Activated CD4-positive, alpha-beta T cell treated with anti-CD3 and anti-CD28 coated beads, Interleukin-10, Interleukin-2, amounts not matched to agents 100 ng/mL and 50 ng/mL, durations not matched to agents 16 hours and 8 hours (primary cell): ENCODE measurements at places on chromosomes 11 and 22.

GRCh38 chr11:65553301-65554001 lies 4.7 kb downstream of the LTBP3 start:
- peak; percentile 76 for DNase-seq

DNA sequence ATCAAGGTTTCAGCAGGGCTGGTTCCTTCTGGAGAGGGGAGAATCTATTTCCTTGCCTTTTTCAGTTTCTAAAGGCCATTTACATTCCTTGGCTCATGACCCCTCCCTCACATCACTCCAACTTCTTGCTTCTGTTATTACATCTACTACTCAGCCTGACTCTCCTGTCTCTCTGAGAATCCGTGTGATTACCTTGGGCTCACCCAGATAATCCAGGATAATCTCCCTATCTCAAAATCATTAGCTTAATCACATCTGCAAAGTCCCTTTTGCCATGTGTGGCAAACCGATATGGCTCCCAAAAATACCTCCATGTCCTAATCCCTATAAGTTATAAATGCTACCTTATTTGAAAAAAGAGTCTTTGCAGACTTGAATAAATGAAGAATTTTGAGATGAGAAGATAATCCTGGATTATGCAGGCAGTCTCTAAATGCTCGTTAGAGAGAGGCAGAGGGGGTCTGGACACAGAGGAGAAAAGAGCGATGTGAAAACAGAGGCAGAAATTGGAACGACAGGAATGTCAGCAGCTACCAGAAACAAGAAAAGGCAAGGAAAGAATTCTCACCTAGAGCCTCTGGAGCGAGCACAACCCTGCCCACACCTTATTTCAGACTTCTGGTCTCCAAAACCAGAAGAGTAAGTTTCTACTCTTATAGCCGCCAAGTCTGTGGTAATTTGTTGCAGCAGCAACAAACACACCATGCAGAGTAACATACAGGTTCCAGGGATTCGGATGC lies 23.6 kb upstream of the ARHGAP32 start:
- DNase-seq, result no peak

GRCh38 chr11:67054346-67054835 lies 2.3 kb upstream of the RHOD start:
- no peak for DNase-seq

DNA sequence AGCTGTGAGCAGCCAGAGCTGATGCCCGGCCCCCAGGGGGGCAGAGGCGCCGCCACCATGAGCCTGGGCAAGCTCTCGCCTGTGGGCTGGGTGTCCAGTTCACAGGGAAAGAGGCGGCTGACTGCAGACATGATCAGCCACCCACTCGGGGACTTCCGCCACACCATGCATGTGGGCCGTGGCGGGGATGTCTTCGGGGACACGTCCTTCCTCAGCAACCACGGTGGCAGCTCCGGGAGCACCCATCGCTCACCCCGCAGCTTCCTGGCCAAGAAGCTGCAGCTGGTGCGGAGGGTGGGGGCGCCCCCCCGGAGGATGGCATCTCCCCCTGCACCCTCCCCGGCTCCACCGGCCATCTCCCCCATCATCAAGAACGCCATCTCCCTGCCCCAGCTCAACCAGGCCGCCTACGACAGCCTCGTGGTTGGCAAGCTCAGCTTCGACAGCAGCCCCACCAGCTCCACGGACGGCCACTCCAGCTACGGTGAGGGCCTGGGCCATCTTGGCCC lies 6.1 kb downstream of the CDC42EP1 start:
- DNase-seq, result peak; percentile 42

- DNase-seq, result no peak
Observed at GRCh38 chr11:77596626-77597025, 6.9 kb downstream of the AQP11 start.

GRCh38 chr11:83938148-83938547 lies 652.0 kb upstream of the CCDC90B start:
- DNase-seq, result no peak

GRCh38 chr22:45421349-45422055 lies 8.0 kb downstream of the RIBC2 start:
- DNase-seq, result no peak

GRCh38 chr11:64356498-64357411 lies 2.2 kb upstream of the RPS6KA4 start:
- DNase-seq, result peak; percentile 56

DNA sequence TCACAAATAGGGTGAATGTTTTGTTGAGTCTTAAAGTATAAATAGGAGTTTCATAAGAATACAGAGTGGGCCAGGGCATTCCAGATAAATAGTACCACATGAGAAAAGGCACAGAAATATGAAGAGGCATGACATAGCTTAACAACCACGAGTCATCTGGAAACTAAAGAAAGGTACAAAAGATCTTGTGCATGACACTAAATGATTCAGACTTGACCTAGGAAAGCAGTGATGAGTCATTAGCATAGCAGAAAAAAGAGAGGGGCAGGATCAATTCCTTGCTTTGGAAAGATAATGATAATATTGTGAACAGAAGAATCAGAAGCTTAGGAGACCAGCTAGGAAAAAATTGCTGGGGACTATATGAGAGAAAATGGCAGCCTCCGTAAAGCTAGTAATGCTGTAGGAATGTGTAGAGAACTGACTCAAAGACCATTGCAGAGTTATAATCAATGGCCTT lies 47.6 kb upstream of the FIBIN start:
- DNase-seq, result peak; percentile 1

- DNase-seq, result no peak
Observed at GRCh38 chr11:68948496-68948895, 32.3 kb downstream of the MRGPRD start.

DNA sequence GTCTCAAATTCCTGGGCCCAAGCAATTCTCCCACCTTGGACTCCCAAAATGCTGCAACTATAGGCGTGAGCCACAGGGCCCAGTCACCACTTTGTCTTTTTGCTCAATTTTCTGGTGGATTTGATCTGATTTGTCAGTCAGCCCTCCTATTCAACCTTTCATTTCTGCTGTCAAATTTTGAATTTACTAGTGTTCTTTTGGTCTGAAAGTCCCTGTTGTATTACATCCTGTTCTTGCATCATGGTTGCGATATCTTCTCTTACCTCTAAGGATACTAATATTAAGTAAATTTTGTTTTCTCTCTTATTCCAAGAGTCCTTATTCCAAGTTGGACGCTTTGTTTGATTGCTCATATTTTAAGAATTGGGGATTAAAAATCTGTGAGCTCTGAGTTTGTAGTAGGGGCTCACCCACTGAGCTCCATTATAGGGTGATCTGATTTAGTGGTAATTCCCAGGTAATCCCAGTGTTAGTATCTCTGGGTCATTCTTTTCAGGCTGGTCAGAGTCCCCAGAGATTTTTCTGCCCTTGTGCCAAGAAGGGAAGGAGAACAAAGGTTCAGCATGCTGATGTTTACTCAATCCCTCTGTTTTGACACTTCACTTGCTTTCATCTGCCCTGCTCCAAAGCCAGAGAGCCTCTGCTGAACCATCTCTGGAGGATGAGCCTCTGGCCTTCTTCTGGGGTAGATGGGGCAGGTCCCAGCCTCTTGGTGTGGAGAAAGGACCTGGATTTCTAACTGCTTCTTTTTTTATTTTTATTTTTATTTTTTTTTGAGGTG lies 10.0 kb downstream of the UPB1 start:
- DNase-seq, result no peak

- peak; percentile 17 for DNase-seq
Observed at GRCh38 chr22:40486962-40487602, 116.7 kb downstream of the SGSM3 start.
